ENCODE measurements at places on chromosomes 12 and 14.

GRCh38 chr12:52074971-52075724, 4.4 kb upstream of the SMIM41 start:
- no peak for DNase-seq

- DNase-seq: no peak
Measured at GRCh38 chr12:2393996-2394395, 341.2 kb downstream of the CACNA1C start.

- no peak for DNase-seq
Measured at GRCh38 chr14:78721756-78722480, 551.7 kb downstream of the NRXN3 start.

DNA sequence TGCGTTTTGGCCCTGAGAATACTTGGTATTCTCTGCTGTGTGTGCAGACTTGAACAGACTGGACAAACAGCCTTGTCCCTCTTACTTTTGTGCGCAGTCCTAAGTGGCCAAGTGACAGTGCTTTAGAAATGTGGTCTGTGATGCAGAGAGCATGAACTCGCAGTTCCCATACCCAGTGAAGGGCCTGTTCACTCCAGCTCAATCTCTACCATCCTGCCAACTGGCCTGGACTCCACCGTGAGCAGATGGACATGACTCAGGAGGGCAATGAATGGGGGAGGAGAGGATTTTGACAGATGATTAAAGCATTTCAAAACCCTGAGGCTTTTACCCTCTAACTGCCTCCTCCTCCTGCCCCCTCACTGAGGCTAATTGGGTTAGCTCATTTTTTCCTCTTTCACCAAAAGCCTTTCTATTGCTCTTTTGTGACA, 62.5 kb upstream of the PYGL start:
- DNase-seq: peak; percentile 74

DNA sequence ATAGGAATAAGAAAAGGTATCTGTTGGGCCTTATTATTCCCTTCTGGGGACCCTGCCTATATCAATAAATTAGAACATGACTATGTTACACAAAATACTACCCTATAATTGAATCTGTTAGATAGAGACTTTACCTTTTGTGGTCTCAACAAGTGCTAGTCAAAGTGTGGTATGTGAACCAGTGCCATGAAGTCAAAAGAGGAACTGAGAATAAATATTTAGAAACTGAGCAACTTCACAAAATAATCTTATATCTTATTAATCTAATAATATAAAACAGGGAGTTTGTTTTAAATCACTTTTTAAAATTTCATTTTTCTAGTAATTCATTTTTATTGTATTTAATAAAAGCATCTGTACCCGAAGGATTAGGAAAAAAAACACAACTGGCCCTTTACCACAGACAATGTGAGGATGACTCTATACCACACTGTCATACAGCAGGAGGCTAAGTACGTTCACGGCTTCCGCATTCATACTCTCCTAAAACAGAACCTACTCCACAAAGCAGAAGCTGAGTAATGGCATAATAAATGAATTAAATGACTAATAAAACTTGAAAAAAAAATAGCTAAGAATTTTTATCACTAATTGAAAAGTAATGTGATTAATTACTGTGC, 42.1 kb downstream of the SEC23A start:
- no peak for DNase-seq

DNA sequence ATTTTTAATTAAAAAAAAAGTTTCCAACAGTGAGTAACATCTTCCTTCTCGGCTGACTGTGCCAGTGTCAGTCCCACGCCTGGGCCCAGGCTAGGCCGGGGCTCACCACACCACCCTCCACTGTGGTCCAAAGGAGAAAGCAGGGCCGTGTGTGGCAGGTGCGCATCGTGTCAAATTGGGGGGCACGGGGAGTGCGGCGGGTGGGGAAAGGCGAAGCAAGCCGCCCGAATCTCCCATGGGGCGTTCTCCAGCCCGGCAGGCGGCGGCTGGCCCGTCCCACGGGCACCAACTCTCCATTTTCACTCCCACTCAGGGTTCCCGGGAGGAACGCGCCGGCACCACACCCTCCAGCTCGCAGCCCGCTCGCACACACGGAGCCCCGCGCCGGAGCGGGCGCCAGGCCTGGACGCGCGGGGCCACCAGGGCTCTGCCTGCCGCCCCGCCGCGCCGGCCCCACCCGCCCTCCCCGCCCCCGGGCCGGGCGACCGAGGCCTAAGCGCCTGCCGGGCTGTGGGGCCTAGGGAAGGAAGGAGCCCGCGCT, 604 bp downstream of the EEA1 start:
- DNase-seq: peak; percentile 46

DNA sequence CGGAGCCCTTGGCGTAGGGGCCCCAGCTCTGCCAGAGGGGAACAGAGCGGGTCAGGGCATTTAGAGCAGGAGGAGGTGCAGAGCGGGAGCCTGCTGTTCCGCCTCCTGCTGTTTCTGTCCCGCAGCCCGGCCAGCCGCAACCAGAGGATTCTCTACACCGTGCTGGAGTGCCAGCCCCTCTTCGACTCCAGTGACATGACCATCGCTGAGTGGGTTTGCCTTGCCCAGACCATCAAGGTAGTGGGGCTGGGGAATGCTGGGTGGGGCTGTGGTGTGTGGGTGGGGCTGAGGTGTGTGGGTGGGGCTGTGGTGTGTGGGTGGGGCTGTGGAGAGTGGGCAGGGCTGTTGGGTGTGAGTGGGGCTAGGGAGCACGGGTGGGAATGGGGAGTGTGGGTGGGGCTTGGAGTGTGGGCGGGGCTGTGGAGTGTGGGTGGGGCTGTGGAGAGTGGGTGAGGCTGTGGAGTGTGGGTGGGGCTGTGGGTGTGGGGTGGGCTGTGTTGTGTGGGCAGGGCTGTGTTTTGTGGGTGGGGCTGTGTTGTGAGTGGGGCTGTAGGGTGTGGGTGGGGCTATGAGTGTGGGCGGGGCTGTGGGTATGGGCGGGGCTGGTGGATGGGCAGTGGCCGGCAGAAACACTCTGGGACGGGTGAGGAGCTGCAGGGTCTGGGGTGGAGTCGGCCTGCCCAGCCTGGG, 8.0 kb downstream of the ASPG start:
- DNase-seq: no peak

- no peak for DNase-seq
Measured at GRCh38 chr14:101077481-101078074, 174.1 kb upstream of the RTL1 start.

- no peak for DNase-seq
Measured at GRCh38 chr12:68864604-68865003, 56.6 kb downstream of the MDM2 start.

DNA sequence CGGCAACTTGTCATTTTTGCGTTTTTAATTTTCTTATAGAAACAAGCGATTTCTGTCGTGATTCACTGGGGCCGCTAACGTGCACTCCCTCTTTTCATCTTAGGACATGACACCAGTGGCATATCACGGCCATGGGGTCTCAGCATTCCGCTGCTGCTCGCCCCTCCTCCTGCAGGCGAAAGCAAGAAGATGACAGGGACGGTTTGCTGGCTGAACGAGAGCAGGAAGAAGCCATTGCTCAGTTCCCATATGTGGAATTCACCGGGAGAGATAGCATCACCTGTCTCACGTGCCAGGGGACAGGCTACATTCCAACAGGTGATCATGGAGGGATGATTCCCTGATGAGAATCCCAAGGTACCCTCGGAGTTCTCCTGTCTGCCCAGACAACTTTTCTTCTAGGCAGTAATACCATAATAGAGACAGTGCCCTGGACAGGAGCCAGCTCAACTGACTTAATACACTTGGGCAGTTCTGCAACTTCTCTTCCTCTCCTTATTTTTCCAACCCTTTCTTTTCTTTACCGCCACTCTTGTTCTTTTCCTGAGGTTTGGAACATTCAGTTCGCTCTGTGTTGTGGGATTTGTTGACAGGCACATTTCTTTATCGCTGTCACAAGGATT, 821 bp downstream of the TMEM106C start:
- DNase-seq: peak; percentile 17

- no peak for DNase-seq
Measured at GRCh38 chr12:7948589-7949260, 12.7 kb upstream of the SLC2A3 start.

- DNase-seq: no peak
Measured at GRCh38 chr12:108430245-108430644, 84.8 kb upstream of the FICD start.

DNA sequence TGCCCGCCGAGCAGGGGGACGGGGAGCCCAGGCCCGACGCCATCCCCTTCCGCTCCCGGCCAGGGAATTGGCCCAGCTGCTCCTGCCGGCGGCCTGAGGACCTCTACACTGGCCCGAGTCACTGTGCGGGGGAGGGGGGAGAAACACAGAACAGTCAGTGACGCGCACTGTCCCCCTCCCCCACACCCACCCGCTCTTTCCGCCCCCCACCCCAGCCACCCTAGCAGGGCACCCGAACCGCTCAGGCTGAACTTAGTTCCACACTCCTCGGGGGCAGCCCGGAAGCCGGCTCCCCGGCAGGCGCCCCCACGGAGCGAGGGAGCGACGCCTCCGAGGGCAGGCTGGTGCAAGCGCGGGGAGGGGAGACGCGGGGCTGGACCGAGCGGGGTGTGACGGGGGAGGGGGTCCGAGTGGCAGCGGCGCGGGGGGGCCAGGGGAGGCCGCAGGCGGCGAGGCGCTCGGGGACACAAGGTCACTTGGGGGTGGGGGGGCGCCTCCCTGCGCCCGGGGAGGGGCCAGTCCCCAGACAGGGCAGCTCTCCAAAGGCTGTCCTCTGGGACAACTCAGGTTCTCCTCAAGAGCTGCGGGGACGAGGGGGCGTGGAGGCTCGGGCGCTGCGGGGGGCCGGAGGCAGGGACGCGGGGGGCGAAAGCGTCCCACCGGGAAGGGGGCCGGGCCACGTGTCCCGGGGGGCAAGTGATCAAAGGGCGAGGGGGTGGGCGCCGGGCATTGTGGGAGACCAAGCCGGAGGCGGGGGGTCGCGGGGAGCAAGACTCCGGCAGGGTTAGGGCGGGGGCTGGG, 648 bp downstream of the CHD4 start:
- peak; percentile 56 for DNase-seq

DNA sequence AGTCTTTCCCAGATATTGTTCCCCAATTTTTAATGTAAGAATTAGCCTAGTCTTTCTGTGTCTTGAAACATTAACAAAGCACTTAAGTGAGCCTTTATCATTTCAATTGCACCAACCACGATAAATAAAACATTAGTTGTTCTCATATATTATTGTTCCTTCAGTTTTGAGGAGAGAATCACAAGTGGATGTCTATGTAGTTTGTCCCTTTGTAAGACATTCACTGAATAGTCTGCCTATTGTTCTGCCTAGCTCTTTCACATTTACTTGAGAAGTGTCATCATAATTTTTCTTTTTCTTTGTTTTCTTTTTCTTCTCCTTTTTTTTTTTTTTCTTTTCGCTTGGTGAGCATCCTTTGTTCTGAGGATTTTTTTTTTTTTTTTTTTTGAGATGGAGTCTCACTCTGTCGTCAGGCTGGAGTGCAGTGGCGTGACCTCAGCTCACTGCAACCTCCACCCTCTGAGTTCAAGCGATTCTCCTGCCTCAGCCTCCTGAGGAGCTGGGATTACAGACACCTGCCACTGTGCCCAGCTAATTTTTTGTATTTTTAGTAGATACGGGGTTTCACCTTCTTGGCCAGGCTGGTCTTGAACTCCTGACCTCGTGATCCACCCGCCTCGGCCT, 129.7 kb downstream of the SYT1 start:
- DNase-seq: no peak

DNA sequence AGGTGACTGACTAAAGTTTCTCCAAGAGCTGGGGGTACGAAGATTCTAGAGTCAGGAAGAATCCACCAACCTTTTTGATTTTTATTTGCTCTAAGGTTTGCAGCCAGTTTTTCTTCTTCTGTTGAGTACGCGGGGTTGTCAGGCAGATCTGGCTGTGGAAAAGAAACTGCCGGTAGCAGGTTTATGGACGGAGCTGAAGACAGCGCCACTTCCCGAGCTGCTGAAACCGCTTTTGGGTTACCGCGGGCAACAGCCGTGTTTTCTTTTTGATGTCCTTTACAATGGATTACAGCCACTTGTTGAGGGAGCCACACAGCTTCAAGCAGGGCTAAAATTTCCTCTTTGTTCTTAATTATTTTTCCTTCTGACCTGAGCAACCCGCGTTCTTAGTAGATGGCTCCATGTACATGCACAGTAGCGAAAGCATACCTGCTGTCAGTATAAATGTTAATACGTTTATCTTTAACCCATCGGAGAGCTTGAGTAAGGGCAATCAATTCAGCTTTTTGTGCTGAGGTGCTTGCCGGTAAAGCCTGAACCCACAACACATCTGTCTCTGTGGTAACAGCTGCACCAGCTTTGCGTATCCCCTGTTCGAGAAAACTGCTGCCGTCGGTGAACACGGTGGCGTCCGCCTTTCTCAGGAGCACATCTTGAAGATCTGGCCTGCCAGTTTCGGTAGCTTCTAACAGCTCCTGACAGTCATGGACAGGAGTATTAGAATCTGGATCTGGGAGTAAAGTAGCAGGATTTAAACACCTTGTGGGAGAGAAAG, 674.3 kb downstream of the TMEM121 start:
- DNase-seq: no peak

- DNase-seq: no peak
Measured at GRCh38 chr14:103315351-103315911, 18.6 kb upstream of the EIF5 start.

DNA sequence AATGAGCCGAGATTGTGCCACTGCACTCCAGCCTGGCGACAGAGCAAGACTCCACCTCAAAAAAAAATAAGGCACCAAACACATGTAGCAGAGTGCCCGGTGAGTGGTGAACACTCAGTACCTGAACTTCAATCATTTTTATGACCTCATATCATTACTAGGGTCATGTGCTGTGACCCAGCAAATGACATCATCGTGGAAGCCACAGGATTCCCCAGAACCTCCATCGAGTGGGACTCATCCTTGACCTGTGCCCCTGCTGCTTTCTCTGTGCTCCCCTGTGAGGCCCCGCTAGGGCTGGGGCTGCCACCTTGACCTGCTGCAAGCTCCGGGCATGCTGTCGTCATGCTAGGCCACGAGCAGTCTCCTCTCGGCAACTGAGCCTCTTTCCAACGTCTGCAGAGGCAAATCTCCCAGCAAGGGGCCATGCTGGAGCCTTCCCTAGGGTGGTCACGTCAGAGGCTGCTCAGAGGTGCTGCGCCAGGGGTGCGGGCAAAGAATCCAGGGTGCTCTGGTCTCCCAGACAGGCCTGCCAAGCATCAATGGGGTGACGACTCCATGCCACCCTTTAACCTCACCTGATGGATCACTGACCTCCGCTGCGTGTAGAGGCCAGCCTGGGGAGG, 18.5 kb downstream of the GLTP start:
- DNase-seq: no peak

All from ACHN (cell line).